Glutamatergic neuron (in vitro differentiated cells): ENCODE measurements at places on chromosomes 11 and 22. TPM values are rescaled to one million over a fixed set of nuclear protein-coding genes. Genes with fewer than 3 reads are reported as not detected.

Gene FREY1
- total RNA-seq: 0.78 TPM

DNA sequence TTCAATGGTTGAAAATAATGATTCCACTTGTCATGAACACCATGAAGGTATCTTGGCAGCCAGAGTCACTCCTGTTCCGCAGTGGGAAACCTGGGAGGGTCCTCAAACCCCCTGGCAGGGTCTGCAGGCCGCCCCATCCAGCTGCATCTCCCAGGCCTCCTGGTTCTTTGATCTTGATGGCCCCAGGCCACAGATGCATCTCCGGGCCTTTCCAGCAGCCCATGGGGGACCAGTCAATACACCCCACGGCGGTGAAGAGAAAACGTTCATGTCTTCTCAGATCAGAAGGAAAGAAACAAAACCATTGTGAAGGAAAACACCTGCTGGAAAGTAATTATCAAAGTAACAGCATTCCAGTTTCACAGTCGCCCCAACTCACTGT lies 1.8 kb upstream of the TTLL8 start:
- no peak overlapping the region for H3K27ac ChIP-seq
- peaks cover 3% of the 10 kb centered on the region for H3K4me1 ChIP-seq
- no peak for DNase-seq
- peaks cover 9% of the 10 kb centered on the region for H3K27me3 ChIP-seq
- no peak overlapping the region for H3K4me3 ChIP-seq

DNA sequence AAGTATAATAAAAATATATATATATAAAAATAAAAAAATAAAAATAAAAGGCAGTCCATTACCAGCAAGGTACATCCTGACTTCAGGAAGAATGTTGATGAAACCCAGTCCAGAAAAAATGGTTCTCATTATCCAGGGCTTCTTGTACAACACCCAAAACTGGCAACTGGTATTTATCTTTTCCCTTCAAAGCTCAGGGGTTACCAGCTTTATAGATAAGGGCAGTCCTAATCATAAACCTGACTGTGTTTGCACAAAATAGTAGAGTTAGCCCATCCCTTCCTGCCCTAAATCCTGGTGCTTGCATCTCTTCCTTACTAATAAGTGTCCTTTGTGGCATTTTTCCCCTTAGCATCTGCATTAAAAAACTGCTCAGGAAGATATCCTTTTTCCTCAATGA lies 97.5 kb downstream of the CSTPP1 start:
- H3K4me3 ChIP-seq: no peak overlapping the region
- H3K27me3 ChIP-seq: no peaks in the 10 kb centered on the region
- H3K36me3 ChIP-seq: no peaks in the 10 kb centered on the region

DNA sequence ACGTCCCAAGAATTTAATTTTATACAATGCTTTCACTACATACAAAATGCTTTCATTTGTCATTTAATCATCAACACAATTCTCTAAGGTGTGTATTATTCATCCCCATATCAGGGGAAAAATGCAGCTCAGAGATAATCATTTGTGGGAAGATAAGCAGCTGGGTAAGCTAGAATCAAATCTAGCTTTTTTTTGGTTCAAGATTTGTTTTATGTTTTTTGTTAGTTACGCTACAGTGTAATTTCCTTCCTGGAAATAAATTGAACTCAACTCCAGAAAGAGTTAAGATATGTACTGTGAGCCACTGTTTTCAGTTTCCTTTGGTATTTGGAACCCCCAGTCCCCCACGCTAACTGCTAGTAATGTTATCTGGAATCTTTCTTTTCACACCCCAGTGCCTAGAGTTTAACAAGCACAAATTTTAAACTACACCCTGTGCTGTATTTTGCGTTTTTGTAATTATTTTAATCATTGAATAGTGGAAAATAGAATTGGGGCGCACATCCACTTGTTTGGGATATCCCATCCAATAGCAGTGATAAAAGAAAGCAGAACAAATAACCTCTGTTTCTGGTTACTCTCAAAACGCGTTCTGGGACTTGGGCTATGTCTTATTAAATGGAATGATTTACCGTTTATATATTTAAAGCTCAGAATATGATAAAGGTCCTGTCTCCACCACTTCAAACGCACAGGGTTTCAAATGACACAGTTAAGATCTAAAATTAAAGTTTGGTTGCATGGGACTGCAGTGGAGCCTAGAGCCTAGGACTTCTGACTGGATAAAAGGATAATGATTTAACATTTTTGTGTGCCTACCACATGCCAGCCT lies 2.1 kb upstream of the HSPA8 start:
- peak overlapping the region; percentile 96 for H3K4me3 ChIP-seq
- H3K36me3 ChIP-seq: peaks cover 6% of the 10 kb centered on the region
- H3K27me3 ChIP-seq: peaks cover 5% of the 10 kb centered on the region
- peak overlapping the region; percentile 99 for H3K27ac ChIP-seq
- no peak for DNase-seq
- peaks cover 29% of the 10 kb centered on the region for H3K4me1 ChIP-seq

GRCh38 chr11:2445746-2446551 lies 1.1 kb downstream of the KCNQ1 start:
- peaks cover 24% of the 10 kb centered on the region for H3K27me3 ChIP-seq
- H3K4me1 ChIP-seq: no peaks in the 10 kb centered on the region
- H3K36me3 ChIP-seq: peaks cover 7% of the 10 kb centered on the region
- peak overlapping the region; percentile 42 for H3K4me3 ChIP-seq
- DNase-seq: peak; percentile 17
- H3K27ac ChIP-seq: no peak overlapping the region
